NCI-H1417 (cell line): ENCODE measurements at places on chromosomes 11 and 22.
A peak's percentile ranks its signal among the peaks of the same experiment; 100 is the strongest.

DNA sequence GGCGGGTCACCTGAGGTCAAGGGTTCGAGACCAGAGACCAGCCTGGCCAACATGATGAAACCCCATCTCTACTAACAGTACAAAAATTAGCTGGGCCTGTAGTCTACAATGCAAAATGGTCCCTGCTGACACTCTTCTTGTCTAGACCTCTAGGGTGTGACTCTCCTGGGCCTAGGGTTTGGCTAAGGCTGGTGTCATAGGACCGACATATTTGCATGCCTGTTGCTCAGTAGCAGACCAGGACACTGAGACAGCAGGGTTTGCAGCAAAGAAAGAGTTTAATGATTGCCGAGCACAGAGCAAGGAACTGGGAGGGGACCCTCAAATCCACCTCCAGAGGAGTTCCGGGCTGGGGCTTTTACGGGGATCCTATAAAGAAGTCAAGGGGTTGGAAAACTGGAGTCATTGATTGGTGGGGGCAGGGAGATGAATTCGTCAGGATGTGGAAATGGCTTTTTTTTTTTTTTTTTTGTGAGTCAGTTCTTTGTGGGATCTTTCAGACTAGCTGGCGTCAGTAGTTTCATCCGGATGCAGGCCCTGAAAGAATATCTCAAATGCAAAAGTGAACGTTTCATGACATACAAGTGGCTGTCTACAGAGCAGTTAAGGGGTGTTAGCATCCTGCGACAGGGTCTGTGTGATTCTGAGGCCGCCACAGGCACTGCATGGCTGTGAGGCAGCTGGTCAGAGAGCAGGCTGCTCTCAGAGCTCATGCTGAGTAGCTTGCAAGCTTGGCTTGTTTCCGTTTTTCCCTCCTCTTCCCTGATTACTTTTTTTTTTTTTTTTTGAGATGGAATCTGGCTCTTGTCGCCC, 27.2 kb upstream of the A4GALT start:
- no peak for DNase-seq

- no peak for DNase-seq
Measured at GRCh38 chr11:67174311-67174710, 55.2 kb downstream of the KDM2A start.

GRCh38 chr11:26322335-26323067, 9.4 kb upstream of the ANO3 start:
- DNase-seq, result no peak

GRCh38 chr11:8728563-8728962, 46.0 kb downstream of the RPL27A start:
- peak; percentile 20 for DNase-seq

- DNase-seq, result no peak
Measured at GRCh38 chr11:78660471-78660870, 85.8 kb upstream of the NARS2 start.

DNA sequence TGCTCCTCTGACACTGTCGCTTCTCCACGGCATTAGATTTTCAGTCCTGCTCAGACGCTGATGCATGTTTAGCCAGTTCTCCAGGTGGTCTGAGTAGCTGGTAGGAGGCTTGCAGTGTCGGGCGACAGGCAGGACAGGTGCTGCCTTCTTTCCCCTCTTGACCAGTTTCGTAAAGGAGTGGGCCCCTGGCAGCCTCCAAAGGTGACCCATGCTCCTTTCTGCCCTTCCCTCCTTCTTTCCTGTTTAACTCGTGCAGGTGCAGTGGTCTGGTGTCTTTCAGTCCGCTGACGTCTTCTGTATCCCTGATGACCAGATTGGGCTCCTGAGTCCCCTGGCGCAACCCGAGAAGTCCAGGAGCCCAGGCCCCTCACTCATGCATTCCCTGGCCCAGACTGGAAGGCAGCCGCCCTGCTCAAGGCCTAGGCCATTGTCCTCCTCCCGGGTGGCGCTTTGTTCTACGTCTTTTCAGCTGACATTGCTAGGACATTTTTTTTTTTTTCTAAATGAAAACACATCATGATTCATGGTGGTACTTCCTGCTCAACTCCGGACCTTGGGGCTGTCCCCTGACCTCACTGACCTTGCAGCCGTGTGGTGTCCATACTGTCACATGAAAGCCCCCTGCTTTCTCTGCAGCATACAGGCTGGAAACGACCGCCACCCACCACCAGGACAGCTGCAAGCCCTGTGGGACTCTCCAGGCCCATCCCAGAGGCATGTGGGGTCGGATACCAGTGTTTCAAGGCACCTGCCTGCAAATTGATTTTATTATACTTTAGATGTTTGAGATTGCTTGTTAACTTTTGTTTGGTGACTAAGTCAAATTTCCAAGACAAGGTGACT, 25.5 kb upstream of the TXNRD2 start:
- DNase-seq, result no peak

DNA sequence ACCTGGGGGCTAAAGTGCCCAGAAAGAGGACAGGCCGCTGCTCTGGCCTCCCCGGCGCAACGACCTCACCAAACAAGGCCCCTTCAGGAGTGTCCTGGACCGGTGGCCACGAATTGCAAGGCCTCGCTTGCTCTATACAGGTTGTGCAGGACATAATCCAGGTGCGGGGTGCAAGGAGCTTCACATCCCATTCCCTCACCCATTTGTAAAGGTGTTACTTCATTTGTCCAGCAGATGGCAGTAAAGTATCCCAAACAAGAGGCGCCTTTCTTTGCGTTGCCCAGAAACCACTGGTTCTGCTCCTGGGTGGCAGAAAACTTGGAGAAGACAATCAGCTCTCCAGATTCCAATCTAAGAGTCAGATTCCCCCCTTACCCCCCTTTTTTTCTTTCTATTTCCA, 35.9 kb upstream of the PRDM11 start:
- peak; percentile 46 for DNase-seq

GRCh38 chr11:31375879-31376278, 6.2 kb downstream of the DNAJC24 start:
- DNase-seq, result no peak

DNA sequence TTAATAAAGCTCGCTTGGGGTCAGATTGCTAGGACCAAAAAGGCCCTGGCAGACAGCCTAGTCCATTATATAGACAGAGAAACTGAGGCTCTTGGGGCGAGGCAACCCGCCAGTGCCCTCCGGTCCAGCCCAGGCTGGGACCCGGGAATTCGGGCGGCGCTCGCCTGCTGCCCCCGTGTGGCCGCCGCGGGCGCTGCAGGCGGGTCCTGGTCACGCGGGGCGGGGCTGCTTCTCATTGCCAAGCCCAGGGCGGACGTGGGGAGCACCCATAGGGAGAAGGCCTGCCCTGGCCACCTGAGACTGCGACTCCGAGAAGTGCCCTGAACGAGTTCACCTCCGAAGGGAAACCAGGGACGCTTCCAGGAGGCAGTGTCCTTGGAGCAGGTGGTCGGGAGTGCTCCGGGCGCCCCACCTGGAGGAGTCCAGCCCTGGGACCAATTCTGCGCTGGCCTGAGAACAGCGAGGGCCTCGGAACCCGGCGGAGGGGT, 36.0 kb upstream of the CSNK1E start:
- peak; percentile 45 for DNase-seq

GRCh38 chr22:44759001-44759400, 6.6 kb downstream of the ARHGAP8 start:
- no peak for DNase-seq

DNA sequence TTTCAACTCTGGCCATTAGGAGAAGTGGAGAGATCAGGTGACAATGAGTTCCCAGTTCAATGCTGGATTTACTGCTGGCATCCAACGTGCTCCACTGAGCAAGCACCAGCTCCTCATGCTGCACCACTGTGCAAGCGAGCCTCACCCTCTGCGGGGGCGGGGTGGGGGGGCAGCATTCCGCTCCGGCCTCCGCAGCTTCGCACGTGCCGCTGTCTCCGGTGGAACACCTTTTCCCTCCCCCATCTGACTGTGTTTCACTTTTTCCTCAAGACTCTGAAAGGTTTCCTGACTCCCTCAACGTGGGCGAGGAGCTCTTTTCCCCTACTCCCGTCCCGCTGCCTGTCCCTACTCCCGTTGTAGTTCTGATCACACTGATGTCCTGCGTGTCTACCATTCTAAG, 835 bp upstream of the RHOD start:
- DNase-seq, result peak; percentile 74

DNA sequence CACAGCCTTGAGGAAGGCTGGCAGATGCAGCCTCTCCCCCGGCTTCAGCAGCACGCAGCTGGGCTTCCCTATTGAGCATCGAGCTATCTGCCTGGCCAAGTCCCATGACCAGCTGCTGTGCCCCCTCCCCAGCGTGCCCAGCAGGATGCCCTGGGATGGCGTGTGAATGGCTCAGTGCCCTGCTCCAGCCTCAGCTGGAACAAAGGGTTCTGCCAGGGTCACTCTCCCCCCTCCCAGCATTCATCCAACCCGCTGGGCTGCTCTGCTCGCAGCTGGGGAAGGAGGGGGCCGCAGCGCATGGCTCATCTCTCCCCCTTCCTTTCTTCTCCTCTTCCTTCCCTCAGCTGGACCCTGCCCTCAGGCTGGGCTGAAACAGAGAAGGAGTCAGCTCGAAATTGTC, 14.5 kb downstream of the LRP4 start:
- DNase-seq, result no peak

DNA sequence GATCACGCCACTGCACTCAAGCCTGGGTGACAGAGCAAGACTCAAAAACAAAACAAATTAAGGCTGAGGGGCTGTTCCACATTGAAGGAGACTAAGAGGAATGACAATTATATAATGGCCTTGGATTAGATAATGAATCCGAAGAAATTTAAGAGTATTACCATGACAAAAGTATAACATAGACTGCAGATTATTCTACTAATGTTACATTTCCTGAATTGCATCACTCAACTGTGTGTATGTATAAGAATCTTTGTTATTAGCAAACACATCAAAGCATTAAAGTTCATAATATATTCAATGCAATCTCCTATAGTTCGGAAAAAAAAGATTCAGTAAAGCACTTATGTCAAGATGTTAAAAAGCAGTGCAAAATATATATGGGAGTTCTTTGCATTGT, 27.5 kb downstream of the CSTF3 start:
- DNase-seq, result no peak

DNA sequence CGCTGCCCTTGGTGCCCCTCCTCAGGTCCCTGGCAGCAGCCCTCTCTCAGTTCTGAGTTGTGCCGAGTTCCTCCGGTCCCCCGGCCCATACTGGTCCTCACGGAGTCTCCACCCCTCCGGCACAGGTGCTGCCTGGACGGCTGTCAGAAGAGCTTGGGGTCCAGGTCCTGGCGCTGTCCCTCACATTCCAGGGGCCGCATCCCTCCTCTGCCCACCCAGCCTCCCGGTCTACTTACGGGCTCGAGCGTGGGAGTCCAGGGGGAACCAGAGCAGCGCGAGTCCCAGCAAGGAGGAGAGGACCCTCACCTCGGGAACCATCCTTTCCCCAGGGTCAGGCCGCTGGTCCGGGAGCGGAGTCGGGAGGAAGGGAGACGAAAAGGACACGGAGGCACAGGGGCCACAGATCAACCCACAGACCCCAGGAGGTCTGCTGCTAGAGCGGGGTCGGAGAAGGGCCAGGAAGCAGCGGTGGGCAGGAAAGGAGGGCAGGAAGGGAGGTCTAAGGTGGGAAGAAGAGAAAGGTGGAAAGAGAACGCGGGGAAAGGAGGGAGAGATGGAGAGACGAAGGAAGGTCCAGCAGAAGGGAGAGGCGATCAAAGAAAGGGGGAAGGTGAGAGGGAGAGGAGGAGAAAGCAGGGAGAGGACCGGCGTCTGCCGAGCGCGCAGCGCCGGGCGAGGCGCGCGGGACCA, 510 bp downstream of the CHRDL2 start:
- no peak for DNase-seq

GRCh38 chr22:36009085-36009484, 19.5 kb downstream of the RBFOX2 start:
- no peak for DNase-seq

DNA sequence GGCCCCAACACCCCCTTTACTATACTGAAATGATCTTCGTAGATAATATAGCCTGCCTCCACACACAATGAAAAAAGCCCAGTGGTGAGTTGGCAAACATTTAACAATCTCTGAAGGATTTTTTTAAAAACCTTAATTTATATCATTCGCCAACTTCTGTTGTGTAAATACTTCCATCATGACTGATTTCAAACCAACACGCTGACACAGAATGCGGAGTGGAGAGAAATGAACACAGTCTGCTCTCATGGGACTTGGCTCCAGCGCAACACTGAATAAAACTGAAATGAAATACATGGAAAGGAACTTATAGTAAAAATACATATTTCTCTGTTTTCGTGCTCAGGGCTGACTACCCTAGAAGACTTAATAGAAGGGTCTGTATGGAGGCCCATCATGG, 61.3 kb upstream of the WNT11 start:
- DNase-seq, result no peak

DNA sequence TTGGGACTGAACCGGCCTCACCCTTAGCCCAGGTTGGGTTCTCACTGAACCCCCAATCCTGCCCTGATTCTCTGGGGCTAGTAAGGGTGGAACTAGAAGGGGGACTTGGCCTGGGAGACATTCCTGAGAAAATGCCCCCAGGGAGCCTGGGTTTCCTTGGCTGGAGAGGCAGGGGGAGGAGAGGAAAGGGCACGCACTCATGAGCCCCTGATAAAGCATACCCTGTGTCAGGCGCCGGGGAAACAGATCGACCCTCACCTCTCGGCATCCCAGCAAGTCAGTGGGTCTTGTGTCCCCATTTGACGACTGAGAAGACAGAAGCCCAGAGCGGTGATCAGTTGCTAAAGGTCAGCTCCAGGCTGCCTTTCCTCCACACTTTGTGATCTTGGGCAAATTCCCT, 47.7 kb upstream of the RTL6 start:
- DNase-seq, result no peak

DNA sequence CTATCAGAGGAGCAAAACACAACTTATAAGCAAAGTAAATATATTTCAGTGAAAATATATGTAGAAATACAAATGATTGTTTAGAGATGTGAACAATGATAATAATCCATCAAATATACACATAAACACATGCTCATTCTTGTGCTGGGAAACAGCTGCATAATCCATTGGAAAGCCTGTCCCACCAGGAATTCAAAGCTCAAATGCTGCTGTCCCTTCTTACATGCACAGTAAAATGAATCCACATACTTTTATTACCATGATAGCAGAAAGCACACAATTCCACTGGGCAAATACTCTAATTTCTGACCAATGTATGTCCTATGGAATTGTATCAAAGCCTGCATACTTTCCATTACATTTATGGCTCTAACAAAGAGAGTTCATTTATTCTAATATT, 44.5 kb downstream of the SOX6 start:
- DNase-seq, result no peak

DNA sequence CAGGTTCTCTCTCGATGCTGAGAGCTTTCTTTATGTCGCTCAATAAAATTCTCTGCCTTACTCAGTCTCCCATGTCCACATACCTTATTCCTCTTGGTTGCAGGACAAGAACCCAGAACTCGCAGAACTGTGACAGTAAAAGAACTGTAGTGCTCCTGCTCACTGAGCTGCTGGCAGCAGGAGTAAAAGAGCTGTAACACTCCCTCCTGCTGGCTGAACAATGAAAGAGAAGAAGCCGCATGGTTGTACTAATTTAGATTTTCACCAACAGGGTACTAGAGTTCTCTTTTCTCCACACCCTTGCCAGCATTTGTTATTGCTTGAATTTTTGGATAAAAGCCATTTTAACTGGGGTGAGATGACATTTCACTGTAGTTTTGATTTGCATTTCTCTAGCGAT, 433.2 kb downstream of the GUCY1A2 start:
- no peak for DNase-seq
